Esophagus squamous epithelium (tissue), 5 donors: ENCODE measurements at places on chromosomes 11 and 22.

- DNase-seq: no peak
These were observed 19.9 kb upstream of the MYOD1 start for GRCh38 chr11:17699147-17700114.

DNA sequence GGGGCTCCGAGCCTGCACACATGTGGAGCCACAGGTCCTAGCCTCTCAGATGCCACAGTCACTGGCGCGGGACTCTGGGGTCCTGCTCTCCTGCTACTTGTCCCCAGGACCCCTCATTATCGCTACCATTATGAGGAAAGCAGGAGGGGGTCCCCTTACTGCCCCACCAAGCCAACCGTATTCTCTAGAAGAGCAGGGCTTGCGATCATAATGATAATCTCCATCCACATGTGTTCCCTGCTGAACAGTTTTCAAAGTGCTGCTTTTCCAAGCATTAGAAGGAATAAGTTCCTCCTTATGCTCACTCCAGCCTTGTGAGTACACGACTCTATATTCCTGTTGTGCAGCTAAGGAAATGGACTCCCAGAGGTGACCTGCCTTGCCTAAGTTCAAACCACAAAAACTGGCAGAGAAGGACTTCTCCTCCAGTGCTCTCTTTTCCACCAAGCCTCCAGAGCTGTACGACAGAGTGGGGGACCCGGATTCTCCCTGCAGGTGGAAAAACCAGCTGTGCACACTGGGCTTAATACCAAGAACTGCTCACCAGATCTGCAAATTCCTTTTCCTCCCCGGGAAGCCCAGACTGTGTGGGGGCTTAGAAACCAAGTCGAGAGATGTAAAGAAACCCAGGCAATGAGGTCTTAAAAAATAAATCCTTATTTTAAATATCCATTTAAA, 92.8 kb upstream of the DRD2 start:
- DNase-seq: no peak

DNA sequence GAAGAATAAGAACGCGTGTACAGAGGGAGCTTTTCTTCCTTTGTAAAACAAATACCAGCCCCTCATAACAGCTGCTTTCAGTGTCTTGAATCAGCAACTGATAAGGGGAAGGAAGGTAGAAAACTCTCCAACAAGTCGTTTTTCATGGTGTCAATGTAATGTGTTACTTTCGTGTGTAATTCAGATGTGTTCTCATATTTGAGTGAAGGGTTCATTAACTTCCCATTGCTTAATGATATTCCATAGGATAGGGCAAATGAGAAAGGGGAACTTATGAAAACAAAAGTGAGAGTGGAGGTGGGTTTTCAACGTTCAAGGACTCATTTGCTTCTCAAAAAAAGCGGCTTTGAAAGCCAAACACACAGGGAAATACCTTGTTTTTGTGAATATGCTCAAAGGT, 452.1 kb downstream of the NTM start:
- no peak for DNase-seq

GRCh38 chr11:91133361-91133760, 910.5 kb upstream of the CHORDC1 start:
- no peak for DNase-seq

DNA sequence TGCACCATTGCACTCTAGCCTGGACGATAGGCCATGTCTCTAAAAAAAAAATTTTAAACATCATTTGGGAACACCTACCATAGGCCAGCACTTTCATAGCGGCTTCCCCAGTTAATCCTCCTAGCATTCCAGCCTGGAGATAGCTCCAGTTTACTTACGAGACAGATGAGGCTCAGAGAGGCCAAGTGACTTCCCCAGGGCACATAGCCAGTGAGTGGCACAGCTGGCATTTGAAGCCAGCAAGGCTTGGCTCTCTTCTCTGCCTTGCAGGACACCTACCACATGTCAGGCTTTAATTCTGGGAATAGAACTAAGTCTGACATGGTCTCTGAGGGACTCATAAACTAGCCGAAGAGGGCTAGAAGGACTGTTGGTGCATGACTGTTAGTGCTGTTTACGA, 4.9 kb upstream of the TAGLN start:
- DNase-seq: no peak

GRCh38 chr22:47698906-47699305, 936.5 kb downstream of the TBC1D22A start:
- no peak for DNase-seq

GRCh38 chr11:107696140-107696539, 15.7 kb downstream of the SLN start:
- no peak for DNase-seq

GRCh38 chr11:62505059-62505439, 41.6 kb downstream of the AHNAK start:
- DNase-seq: no peak

DNA sequence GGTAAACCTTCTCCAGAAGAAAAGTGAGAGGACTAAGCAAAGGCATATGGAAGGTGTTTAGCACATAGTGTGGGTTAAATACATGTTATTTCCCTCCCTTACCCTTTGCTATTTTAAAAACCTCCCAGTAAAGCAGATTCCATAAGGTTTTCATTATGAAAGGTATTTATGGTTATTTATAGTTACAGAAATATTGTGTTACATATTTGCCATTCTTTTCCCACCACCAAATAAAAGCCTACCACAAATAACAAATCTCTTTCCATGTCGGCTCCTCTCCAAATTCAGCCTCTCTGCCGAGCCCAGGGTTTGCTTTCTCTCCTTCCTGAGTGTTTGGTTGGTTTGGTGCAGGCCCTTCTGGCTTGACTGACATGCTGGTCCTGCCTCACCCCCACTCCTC, 64.4 kb downstream of the INSC start:
- no peak for DNase-seq

- DNase-seq: no peak
These were observed 25.2 kb downstream of the GDPD4 start for GRCh38 chr11:77276271-77276670.

- DNase-seq: no peak
These were observed 49.9 kb downstream of the ZNRF3 start for GRCh38 chr22:28933321-28933720.
